ENCODE measurements at places on chromosomes 4 and X. TPM values are rescaled to one million over a fixed set of nuclear protein-coding genes. Genes with fewer than 3 reads are reported as not detected.

- H3K4me1 ChIP-seq: peaks cover 7% of the 10 kb centered on the region
- no peaks in the 10 kb centered on the region for H3K27me3 ChIP-seq
- H3K36me3 ChIP-seq: no peaks in the 10 kb centered on the region
- peak overlapping the region; percentile 41 for H3K27ac ChIP-seq
- no peak overlapping the region for H3K4me3 ChIP-seq
These were observed 60.8 kb downstream of the DLG3 start for GRCh38 chrX:70505451-70505841.

Gene AWAT2
- total RNA-seq: not detected

GRCh38 chr4:130808492-130808891 lies 1712.5 kb downstream of the C4orf33 start:
- DNase-seq: no peak
- H3K27me3 ChIP-seq: no peaks in the 10 kb centered on the region
- no peak overlapping the region for H3K27ac ChIP-seq
- H3K4me3 ChIP-seq: no peak overlapping the region

DNA sequence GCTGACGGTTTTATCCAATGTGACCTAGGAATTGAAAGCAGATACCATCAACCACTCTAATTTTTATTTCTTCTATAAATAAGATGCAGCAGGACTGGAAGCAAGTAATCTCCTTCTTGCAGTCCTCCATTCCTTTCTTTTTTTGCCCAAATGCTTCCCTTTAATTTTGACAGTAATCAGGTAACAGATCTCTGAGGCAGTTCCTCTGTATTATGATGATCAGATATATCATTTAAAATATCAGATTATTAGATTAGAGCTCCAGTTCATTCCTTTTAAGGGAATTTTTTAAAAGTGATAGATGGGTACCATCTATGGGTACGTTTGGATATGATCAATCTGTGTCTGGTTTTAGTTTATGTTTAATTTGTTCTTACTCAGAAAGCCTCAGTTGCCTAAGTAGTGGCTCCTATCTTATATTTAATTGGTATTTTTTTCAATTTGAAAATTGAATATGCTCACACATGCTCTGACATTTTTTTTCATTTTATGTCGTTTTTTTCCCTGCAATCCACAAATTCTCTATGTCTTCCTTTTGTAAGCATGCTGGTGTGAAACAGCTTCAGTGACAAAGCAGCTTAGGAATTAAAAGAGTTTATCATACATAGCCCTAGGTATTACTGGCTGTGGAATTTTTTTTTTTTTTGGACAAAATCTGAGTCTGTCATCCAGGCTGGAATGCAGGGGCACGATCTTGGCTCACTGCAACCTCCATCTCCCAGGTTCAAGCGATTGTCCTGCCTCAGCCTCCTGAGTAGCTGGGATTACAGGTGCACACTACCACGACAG lies 73.7 kb upstream of the ANK2 start:
- H3K4me3 ChIP-seq: no peak overlapping the region
- H3K36me3 ChIP-seq: no peaks in the 10 kb centered on the region
- no peaks in the 10 kb centered on the region for H3K4me1 ChIP-seq

GRCh38 chrX:132412208-132412607 lies 76.6 kb downstream of the MBNL3 start:
- H3K27ac ChIP-seq: no peak overlapping the region
- no peak for DNase-seq
- H3K27me3 ChIP-seq: no peaks in the 10 kb centered on the region
- no peaks in the 10 kb centered on the region for H3K36me3 ChIP-seq

- no peaks in the 10 kb centered on the region for H3K4me1 ChIP-seq
- no peaks in the 10 kb centered on the region for H3K36me3 ChIP-seq
- no peak for DNase-seq
These were observed 66.1 kb upstream of the TLR3 start for GRCh38 chr4:186002853-186003252.

Gene CDKL2
- 1.3 TPM for total RNA-seq

DNA sequence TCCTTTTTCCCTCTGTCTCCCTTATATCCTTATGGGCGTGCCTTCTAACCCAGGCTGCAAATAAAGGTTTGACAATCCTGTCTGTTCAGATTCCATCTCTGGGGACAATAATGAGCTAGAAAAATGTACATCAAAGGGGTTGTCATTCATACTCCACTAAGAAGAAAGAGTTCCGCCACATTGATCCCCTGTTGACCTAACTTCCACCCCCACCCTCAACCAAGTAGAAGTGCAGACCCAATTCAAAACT lies 541 bp upstream of the GABRA3 start:
- no peaks in the 10 kb centered on the region for H3K27me3 ChIP-seq
- peaks cover 2% of the 10 kb centered on the region for H3K36me3 ChIP-seq
- peak overlapping the region; percentile 52 for H3K4me3 ChIP-seq
- peaks cover 2% of the 10 kb centered on the region for H3K4me1 ChIP-seq

- H3K4me1 ChIP-seq: no peaks in the 10 kb centered on the region
- no peak for DNase-seq
- no peak overlapping the region for H3K4me3 ChIP-seq
- no peaks in the 10 kb centered on the region for H3K36me3 ChIP-seq
- no peak overlapping the region for H3K27ac ChIP-seq
These were observed 1722.2 kb upstream of the AGA start for GRCh38 chr4:179164267-179164999.

Gene SPANXN3
- not detected for total RNA-seq

GRCh38 chrX:43643201-43643600 lies 12.9 kb upstream of the MAOA start:
- no peaks in the 10 kb centered on the region for H3K36me3 ChIP-seq
- peaks cover 7% of the 10 kb centered on the region for H3K27me3 ChIP-seq
- H3K4me3 ChIP-seq: no peak overlapping the region
- H3K4me1 ChIP-seq: no peaks in the 10 kb centered on the region

Gene SUPT20HL1
- not detected for total RNA-seq

DNA sequence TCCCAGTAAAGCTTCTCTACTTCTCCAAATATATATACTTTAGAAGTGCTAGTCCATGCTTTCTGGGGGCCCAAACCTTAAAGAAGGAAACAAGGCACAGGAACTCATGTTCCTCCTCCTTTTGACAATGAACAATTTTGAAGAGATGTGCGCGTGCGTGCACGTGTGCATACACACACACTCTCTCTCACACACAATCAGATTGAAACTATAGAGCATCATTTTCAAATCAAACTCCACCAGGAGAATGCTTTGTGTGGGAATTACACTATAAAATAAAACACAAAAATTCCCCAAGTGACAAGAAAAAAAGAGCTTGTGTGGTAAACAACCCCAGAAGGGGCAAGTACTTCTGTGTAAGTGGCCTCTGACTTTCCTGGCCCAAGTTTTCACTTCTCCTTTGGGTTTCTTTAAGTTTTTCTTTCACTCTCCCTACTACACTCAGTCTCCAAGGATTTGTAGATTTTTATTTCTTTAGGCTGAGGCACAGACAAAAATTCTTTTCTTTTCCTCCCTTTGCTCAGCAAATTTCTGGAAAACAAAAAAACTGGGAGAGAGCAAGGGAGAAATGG lies 46.6 kb upstream of the SHISA3 start:
- H3K27ac ChIP-seq: no peak overlapping the region
- H3K36me3 ChIP-seq: peaks cover 2% of the 10 kb centered on the region
- no peak for DNase-seq
- no peaks in the 10 kb centered on the region for H3K4me1 ChIP-seq

DNA sequence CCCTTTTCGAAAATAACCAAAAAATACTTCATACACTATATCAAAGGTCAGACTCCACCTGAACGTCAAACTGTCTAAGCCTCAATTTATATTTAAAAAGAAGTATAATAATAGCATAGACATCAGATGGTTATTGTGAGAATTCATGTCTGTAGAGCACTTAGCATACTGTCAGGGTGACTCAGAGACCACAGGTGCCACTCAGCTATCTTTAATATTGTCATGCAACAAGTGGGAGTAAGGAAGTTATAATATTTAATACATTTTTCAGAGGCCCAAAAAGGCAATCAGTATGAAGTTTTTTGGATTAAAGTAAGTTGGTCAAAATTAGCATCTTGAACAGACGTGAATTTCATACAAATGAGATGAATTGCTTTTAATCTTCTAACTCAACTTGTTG lies 93.3 kb downstream of the PHOX2B start:
- no peaks in the 10 kb centered on the region for H3K4me1 ChIP-seq
- H3K27ac ChIP-seq: no peak overlapping the region
- H3K4me3 ChIP-seq: no peak overlapping the region
- peaks cover 42% of the 10 kb centered on the region for H3K27me3 ChIP-seq

- H3K27me3 ChIP-seq: no peaks in the 10 kb centered on the region
- no peak overlapping the region for H3K27ac ChIP-seq
- DNase-seq: no peak
- no peaks in the 10 kb centered on the region for H3K36me3 ChIP-seq
- H3K4me1 ChIP-seq: no peaks in the 10 kb centered on the region
These were observed 1191.0 kb upstream of the AGA start for GRCh38 chr4:178633263-178633662.

GRCh38 chr4:37279894-37280592 lies 35.5 kb downstream of the NWD2 start:
- no peak for DNase-seq
- no peaks in the 10 kb centered on the region for H3K27me3 ChIP-seq
- no peak overlapping the region for H3K4me3 ChIP-seq
- H3K27ac ChIP-seq: no peak overlapping the region
- no peaks in the 10 kb centered on the region for H3K4me1 ChIP-seq

- no peak for DNase-seq
- no peak overlapping the region for H3K27ac ChIP-seq
- H3K36me3 ChIP-seq: peaks cover 17% of the 10 kb centered on the region
These were observed 200.1 kb downstream of the NPNT start for GRCh38 chr4:106095408-106095807.

DNA sequence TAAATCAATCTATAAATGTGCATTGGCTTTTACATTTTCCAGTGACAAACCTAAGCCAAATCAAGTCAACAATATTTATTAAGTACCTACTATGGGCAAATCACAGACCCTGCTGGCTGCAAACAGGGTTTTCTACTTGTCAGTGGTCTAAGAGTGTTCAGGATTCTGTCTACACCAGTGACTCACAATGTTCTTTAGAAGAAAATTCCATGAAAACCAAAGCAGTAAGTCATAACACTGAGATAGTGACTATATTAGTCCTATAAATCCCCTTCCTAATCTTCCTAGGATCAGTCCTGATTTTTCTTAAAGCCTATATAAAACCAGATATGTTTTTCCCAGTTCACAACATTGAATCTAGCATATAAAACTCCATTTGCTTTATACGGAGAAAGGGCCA lies 69.7 kb downstream of the PPP3CA start:
- no peaks in the 10 kb centered on the region for H3K27me3 ChIP-seq
- DNase-seq: no peak
- peaks cover 6% of the 10 kb centered on the region for H3K36me3 ChIP-seq
- H3K27ac ChIP-seq: no peak overlapping the region

DNA sequence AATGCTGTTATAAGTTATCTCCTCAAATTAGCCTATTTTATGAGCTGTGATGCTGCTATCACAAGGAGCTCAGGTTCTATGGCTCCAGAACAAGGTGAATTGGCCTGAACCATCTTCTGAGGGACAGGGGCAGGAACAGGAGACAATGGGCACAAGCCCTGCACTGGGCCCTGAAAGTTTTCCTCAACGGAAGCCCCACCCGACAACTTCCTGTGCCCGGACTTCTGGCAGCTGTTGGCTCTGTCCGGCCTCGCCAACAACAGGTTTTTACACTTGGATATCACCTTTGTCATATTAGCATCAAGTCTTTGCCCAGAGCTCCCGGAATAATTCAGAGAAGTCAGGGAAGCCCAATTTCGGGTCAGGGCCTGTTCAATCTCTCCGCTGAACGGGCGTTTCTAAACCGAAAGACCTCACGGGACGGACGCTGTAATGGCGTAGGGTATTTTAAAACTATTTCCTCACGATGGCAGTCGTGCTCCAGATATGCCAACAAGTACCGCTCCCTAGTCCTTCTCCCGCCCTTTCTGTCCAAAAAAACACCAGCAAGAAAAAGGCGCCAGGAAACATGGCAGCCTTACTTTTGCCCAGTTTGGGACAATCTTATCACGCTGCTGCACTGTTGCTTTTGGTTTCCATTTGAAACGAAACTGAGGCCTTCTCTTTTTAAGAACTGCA lies 201.0 kb upstream of the STK26 start:
- no peak overlapping the region for H3K4me3 ChIP-seq
- H3K27ac ChIP-seq: no peak overlapping the region
- no peaks in the 10 kb centered on the region for H3K27me3 ChIP-seq
- DNase-seq: no peak
- H3K4me1 ChIP-seq: peaks cover 3% of the 10 kb centered on the region
- no peaks in the 10 kb centered on the region for H3K36me3 ChIP-seq

DNA sequence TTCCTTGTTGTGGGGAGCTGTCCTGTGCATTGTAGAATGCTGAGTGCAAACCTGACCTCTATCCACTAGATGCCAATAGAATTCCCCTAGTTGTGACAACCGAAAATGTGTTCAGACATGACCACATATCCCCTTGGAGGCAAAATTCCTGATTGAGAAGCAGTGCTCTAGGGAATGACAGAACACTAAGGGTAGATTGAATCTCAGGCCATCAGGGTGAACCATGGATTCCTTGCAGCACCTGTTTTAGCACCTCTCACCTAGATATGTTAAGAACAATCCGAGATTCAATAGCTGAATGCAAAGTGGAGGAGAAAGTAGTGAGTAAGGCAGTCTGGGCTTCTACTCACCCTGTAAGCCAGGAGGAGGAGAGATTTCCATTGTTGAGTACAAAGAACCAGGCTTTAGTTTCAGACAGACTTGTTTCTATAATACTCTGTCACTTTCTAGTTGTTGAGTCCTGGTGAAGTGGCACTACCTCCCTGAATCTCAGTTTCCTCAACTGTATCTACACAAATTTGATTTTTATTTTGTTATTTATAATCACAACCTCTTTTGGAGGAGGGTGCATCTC lies 111.0 kb upstream of the RAP2C start:
- no peaks in the 10 kb centered on the region for H3K27me3 ChIP-seq
- H3K4me3 ChIP-seq: no peak overlapping the region
- H3K4me1 ChIP-seq: peaks cover 6% of the 10 kb centered on the region
- H3K27ac ChIP-seq: no peak overlapping the region
- DNase-seq: no peak

Gene CLNK
- 0.12 TPM for total RNA-seq

DNA sequence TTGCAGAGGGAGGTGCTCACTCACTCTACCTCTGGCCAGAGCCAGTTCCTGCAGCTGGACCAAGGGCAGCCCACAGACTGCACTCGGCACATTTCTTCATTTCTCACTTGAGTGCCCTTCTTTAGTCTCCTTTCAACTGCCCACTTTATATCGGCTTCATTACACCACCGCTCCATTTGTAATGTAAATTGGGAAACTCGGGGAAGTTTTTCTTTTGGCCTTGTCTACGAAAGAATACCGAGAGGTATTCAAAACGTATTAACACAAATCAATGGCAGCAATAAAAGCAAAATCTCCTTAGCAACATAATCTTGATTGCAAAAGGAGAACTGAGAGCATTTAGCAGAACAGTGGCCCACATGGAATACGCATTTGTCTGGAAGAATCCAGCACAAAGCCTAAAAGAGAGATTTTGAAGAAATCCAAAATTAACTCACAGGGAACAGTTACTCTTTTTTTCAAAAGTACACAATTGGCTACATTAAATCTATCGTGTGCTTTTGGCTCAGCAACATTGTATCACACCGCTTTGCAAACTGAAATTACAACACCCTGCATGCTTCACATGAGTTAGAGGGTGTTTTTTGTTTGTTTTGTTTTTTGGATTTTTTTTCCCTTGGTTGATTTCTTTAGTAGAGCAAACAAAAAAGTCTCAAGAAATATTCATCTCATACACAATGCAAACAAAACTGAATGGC lies 62.6 kb downstream of the CHIC2 start:
- no peak for DNase-seq
- no peak overlapping the region for H3K4me3 ChIP-seq
- no peak overlapping the region for H3K27ac ChIP-seq
- H3K27me3 ChIP-seq: no peaks in the 10 kb centered on the region
- peaks cover 2% of the 10 kb centered on the region for H3K4me1 ChIP-seq

- H3K27me3 ChIP-seq: no peaks in the 10 kb centered on the region
- H3K4me3 ChIP-seq: no peak overlapping the region
- no peak for DNase-seq
- peaks cover 35% of the 10 kb centered on the region for H3K4me1 ChIP-seq
- no peak overlapping the region for H3K27ac ChIP-seq
These were observed 23.4 kb downstream of the ACOX3 start for GRCh38 chr4:8417071-8417614.

Gene EVC
- total RNA-seq: 5.5 TPM
